ENCODE measurements at places on chromosomes 5 and 9.

- DNase-seq: no peak
These were observed 4.7 kb upstream of the TNFSF8 start for GRCh38 chr9:114935119-114935518.

DNA sequence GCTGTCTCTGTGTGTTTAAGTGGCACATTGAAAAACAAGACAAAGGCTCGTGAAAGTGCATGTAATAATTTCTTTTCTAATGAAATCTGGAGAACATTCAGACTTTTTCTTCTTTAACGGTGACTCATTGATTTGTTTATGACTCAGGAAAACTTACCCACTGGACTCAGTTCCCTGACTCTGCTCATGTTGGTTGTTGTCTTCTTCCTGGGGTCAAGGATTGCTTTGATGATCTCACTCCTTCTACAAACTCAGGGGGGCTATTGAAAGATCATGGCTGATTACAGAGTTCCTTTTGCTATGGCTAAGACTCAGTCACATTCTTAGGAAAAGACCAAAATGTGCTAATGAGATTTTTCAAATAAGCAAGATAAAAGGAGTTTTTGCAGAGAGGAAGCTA is 141.1 kb upstream of the DAP start:
- DNase-seq: no peak

DNA sequence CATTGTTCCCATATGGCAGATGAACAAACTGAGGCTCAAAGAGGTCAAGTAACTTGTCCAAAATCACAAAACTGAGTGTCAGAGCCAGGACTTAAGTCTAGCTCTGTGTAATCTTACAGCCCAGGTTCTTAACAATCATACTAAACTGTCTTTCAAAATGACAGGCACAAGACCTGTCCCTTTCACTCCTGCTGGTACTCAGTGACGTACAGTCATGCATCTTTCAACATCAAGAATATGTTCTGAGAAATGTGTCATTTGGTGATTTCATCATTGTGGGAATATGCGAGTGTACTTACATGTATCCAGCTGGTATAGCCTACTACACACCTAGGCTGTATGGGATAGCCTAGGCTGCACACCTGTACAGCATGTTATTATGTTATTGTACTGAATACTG is 646.8 kb upstream of the WWC1 start:
- DNase-seq: no peak

- no peak for DNase-seq
These were observed 193.7 kb downstream of the CYLC2 start for GRCh38 chr9:103188781-103189350.

- DNase-seq: no peak
These were observed 173.9 kb downstream of the AOPEP start for GRCh38 chr9:94900222-94901018.

- no peak for DNase-seq
These were observed 565.0 kb downstream of the DMRTA1 start for GRCh38 chr9:23011669-23012068.

DNA sequence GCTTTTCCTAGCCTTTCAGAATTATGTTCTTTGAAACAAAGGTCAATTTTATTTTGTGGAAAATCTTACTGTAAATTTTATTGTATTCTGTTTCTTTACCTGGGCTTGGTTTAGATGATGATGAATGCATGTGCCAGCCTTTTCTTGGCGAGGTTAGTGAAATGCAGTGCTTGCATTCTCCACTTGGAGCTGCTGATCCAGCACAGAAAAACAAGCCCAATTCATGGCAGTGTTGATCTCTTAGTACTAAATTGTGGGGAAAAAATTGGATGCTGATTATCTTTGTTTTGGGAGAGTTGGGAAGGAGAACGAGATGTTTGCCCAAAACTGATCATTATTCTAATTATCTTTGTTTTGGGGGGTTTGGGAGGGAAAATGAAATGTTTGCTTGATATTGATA is 3.7 kb downstream of the HABP4 start:
- DNase-seq: no peak

- no peak for DNase-seq
These were observed 14.7 kb downstream of the ERP44 start for GRCh38 chr9:100084128-100084453.

GRCh38 chr9:93059011-93059714 is 662 bp downstream of the SUSD3 start:
- no peak for DNase-seq

- DNase-seq: no peak
These were observed 209.0 kb downstream of the TTLL11 start for GRCh38 chr9:121884057-121884541.

DNA sequence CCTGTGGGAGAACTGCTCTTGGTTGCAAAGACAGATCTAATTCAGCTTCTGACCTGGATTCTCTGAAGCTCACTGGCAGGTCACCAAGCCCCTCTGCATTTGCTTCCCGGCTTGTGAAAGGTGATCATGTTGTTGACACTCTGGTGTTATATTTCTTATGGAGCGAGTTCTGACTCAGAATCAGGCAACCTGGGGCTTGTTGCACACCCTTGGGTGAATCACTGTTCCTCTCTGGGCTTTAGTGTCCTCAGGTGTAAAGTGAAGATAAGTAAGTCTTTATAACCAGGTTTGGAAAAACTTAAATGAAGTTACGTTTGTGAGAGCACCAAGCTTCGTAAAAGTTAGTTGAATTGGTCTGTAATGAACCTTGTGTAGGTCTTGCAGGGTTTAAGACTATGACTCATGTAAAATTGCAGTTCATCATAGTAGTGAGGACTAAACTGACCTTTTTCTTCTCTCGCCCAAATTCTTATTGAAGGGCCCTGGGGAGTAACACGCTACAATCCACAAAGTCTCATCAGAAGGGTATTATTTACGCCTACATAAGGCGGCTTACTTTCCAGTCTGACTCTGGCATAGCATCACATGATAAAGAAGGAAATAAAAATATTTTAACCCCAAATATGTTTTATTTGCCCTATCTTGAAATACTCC is 218.6 kb downstream of the TMEM38B start:
- DNase-seq: no peak

DNA sequence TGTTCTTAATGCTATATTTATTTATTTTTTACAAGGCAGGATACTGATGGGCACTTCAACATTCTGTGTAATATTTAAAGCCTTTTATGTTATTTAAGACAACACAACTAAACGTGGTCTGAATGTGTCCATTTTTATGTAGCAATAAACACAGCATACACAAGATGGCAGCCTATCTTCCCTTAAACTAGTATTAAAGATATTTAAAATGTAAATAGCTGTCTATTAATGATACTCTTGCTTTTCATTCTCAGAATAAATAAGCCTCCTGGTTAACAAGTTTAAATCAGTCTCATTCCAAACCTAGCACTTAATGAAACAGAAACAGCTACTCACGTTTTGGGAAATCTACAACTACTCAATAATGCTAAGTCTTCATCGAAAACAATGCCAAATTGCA is 315.7 kb downstream of the MCTP1 start:
- DNase-seq: no peak

DNA sequence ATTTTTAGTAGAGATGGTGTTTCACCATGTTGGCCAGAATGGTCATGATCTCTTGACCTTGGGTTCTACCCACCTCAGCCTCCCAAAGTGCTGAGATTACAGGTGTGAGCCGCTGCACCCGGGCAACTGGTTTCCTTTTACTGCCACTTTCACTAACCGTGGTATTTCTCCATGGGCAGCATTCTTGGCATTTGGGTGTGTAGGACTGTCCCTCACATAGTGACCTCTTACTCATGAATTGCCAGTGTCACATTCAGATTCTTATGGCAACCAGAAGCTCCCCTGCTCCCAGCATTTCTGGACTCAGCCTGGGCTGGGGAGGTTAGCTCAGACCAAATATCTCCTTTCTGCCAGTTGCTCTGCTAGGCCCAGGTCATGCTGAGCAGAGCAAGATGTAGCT is 50.1 kb downstream of the FOXI1 start:
- no peak for DNase-seq

All from left ventricle myocardium inferior (tissue), 1 donor.